ENCODE measurements at places on chromosomes 12 and 14.

DNA sequence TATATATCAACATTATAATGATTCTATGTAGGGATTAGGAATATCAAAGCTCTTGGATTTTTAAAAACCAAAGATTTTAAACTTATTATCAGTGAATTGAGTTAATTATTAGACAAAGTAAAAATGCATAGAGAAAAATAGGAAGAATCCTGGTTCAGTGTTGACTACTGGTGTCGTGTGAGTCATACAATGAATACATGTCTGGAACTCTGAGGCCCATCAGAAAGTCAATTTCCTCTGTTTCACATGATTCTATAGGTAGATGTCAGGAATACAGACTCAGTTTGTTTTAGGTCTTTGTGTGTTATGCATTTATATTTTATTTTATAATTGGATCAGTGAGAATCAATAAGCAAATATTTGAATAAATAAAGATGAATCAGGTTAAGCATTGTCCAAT is 84.5 kb upstream of the RTL1 start:
- no peak for DNase-seq

GRCh38 chr12:122309564-122310121 is 43.3 kb upstream of the VPS33A start:
- DNase-seq = no peak

DNA sequence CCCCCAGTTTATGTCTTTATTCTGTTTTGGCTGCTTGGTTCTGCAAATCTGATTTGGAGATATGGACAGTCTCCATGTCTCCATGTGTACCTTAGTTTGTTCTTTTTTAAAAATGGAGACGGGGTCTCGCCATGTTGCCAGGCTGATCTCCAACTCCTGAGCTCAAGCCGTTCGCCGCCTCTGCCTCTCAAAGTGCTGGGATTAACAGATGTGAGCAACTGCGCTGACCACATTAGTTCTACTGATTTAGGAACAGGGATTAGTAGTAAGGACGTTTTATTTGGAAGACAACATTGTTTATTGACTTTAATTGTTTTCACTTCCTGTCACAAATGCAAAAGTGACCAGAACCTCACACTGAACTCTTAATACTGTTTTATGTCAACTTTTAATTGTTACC is 14.7 kb downstream of the AEBP2 start:
- no peak for DNase-seq

DNA sequence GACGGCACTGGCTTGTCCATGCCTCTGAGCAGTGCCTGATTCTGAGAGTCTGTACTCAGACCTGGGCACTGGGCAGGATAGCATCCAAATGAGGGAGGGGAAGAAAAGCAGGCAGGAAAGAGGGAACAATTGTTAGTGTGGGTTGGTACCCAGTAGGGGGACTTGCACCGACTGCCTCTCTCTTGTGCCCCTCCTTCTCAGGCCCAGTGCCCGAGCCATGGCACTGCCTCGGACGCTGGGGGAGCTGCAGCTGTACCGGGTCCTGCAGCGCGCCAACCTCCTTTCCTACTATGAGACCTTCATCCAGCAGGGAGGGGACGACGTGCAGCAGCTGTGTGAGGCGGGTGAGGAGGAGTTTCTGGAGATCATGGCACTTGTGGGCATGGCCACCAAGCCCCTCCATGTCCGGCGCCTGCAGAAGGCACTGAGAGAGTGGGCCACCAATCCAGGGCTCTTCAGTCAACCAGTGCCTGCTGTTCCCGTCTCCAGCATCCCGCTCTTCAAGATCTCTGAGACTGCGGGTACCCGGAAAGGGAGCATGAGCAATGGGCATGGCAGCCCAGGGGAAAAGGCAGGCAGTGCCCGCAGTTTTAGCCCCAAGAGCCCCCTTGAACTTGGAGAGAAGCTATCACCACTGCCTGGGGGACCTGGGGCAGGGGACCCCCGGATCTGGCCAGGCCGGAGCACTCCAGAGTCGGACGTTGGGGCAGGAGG is 2.2 kb downstream of the NAB2 start:
- DNase-seq = no peak

- DNase-seq = no peak
Measured at GRCh38 chr12:58728397-58728796, 191.9 kb downstream of the LRIG3 start.

DNA sequence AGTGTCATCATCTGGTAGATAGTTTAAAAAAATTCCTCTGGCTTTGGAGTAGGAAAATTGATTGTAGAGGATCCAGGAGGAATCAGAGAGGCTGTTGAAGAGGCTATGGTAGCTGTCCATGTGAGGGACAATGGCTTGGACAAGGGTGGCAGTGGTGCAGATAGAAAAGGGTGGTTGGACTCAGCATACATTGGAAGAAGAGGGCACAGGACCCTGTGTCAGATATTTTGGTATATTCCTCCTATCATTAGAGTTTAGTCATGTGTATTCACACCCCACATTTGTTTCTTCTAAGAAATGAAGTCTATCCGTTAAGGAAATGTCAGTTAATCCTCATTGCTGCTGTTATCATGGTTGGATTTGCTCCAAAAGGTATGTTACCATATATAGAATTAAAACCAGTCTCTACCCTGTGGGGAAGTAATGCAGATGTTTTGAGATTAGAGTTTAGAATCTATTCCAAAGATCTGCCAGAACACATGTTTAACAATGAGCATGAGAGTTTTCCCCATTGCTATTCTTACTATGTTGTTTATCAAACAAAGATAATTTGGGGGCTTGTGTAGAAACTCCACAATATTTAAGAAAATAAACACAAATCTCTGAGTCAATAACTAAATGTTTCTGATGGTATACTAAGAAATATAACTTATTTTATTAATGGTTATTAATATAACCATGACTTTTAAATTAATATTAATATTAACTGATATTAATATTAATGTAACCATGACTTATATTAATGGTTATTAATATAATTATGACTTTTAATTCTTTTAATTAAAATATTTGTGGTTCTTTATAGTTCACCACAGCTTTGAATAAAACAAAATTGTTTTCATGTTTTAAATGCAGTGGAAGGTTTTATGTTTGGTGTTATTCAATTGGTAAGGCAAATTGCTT is 80.9 kb downstream of the CRADD start:
- DNase-seq = no peak

- no peak for DNase-seq
Measured at GRCh38 chr12:267581-268482, 5.2 kb upstream of the SLC6A13 start.

GRCh38 chr14:58941629-58942028 is 246.8 kb upstream of the DAAM1 start:
- DNase-seq = no peak

- no peak for DNase-seq
Measured at GRCh38 chr12:53698948-53699677, 23.2 kb upstream of the ATP5MC2 start.

GRCh38 chr14:20578784-20579502 is 8.9 kb downstream of the RNASE11 start:
- no peak for DNase-seq

- DNase-seq = no peak
Measured at GRCh38 chr12:49219417-49220026, 30.6 kb upstream of the TUBA1A start.

GRCh38 chr14:103762541-103762940 is 46.9 kb downstream of the ZFYVE21 start:
- DNase-seq = no peak

DNA sequence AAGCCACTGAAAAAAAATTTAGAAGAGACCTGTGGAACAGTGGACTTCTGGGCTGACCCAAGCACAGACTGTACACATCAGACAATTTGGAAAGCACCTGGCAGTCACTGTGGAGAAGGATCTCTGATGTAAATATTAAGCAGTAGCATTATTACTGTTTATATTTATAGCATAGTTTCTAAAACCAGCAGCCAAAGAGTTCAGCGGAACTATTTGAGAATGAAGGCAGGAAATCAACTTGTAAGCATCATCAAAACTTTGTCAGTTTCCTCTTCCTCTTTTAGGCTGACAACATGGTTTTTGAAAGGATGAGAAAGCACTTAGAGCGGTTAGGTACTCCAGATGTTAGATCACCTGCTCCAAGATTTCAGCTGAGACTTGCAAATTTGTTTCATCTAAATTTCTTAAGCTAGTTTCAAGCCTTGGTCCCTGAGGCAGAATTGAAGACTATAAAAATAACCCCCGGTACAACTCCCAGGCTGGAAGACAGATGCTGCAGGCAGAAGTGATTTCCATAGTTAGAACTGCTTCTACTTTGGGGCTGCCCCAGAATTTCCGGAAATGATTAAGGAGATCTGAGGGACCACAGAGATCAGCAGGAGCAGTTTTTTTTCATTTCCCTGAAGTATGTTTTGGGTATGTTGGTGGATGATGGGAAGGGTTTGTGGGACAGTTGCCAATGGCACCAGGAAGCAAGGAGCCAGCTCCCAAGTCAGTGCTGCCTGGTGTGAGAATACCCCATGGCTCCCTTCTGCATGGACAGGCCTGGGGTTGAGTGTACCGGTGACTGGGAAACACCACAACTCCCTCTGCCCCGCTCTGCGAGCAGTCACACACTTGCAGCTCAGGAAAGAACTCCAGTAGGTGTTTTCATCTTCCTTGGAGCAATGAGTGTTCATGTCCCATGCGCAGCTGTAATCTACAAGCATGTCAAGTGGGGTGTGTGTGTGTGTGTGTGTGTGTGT is 354.5 kb downstream of the NUAK1 start:
- DNase-seq = no peak

DNA sequence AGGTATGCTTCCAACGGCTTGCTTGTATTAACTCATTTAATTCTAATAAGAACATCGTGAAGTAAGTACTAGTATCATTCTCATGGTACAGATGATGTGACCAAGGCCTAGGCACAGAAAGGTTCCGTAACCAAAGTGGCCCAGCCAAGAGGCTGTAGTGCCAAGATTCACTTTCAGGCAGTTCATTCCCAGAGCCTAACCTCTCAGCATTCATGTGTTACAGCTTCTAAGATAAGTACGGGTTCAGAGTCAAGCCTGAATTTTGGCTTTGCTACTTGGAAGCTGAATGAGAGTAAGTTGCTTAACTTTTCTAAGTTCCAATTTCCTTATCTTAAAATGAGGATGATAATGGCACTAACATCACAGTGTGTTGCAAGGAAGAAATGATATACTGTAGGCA is 379.9 kb downstream of the AEBP2 start:
- DNase-seq = no peak

DNA sequence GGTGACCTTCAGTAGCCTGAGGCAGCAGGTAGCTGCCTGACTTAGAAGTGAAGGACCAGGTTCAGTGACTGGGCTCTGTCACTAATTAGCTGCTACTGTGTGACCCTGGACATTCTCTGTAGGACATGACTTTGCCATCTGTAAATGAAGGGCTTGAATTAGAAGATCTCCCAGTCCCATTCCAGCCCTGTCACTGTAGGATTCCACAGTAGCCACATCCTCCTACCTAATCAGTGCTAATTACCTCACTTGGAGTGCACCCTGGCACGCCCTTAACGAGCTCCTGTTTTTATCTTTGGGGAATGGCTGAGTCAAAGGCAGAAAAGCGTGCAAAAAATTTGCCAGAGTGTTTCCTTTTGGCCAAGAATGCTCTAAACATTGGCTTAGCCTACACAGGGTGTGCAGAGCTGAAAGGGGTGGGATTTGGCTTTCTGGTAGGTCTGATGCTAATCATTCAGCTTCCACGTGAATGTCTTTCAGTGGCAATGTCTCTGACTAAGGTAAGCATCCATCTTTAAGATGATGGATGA is 6.8 kb downstream of the NTF3 start:
- DNase-seq = no peak

DNA sequence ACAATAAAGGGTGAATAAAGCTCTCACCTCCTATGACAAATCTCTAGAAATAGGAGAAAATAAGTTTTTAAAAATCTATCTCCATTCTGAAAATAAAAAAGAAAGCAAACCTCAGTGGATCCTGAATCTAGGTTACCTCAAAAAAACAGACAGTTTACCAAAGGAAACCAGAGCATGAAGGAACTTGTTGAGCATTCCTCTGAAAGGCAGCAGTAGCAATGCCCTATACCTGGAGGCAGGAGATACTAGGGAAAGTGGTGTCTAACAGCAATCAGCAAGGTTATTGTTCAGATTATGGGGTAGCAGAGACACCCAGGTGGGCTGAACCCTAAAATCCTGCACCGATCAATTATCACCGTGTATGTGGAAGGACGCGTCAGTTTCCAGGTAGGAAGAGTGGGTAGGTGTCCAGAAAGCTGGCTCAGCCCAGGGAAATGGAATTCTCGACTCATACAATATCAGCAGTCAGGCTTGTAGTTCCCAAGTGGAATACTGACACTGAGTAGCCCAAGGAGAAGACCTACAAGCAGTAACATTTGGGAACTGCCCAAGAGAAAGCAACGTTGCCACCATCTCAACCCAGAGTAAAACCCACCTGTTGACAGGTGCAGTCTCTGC is 128.3 kb downstream of the ST8SIA1 start:
- DNase-seq = no peak

- no peak for DNase-seq
Measured at GRCh38 chr12:16166563-16167470, 110.7 kb downstream of the SLC15A5 start.

DNA sequence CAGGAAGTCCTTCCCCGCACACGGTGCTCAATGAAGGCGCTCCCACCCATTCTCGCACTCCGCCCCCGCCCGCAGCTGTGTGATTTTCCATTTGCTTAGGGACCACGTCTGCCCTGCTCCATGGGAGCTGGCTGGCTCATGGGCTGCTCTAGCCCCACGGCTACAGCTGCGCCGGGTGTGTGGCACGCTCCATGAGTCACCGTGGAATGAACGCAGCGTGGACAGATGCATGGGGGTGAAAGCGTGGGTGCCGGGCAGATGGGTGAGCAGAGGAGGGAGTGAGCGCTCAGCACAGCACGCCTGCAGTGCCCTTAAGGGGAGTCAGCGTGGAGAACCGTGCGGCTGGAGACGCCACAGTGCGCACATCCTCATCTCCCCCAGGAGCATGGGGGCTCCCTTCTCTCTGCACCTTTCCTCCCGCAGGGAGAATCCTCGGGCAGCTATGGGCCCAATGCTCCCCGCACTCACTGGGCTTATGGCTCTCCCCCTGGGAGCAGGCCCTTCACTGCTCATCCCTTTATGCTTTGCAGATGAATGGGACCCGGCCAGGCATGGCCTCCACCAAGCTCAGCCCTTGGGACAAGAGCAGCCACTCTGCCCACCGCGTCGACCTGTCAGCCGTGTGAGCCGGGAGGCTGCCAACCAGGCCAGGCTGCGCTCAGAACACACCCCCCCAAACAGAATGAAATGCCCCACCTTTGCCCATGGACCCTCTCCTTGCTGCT is 185.1 kb downstream of the ADGRD1 start:
- no peak for DNase-seq

- DNase-seq = no peak
Measured at GRCh38 chr12:71610031-71610795, 53.4 kb downstream of the ZFC3H1 start.

DNA sequence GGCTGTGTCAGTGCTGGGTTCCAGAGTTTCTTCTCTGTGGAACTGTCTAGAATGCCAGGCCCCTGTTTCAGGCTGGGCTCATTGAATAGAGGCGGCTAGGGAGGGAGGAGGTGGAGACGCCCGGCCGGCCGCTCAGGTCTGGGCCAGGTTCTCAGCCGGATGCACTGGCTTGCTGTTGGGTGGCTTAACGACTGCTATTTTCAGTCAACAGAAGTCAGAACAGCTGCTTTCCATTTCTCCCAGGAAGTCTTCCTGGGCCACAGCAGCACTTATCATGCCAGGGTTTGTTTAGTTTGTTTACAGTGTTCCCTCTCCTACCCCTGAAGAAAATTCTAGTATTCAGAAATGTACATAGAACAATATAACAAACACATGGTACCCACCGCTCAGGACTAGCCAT is 26.0 kb upstream of the VPS37B start:
- no peak for DNase-seq

- no peak for DNase-seq
Measured at GRCh38 chr12:80936353-80936641, 1.4 kb downstream of the LIN7A start.

Measured in glomerular endothelial cell (primary cell).